ENCODE measurements at places on chromosomes 1 and 21. TPM values are rescaled to one million over a fixed set of nuclear protein-coding genes. Genes with fewer than 3 reads are reported as not detected.

DNA sequence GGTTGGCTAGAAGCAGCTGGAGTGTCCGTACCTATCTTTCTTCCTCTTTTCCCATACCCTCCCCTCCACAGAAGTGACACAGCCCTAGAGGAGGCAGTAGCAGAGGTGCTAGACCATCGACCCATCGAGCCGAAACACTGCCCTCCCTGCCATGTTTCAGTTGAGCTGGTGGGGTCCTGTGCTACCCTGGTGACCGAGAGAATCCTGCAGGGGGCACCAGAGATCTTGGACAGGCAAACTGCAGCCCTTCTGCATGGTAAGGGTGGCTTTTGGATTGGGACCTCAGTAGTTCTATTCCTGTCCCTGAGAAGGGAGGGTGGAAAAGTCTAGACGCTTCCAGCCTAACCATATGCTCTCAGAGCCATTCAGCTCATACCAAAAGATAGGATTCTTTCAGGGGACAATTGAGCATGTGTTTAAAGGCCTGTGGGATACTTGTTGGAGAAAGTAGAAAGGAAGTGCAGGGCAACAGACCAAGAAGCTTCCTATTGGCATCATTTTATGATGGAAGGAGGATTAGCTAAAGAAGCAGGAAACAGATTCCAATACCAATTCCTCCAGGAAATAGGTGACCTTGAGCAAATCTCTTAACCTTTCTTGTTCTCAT, 11.7 kb upstream of the BNIPL start:
- DNase-seq: peak; percentile 80

Gene APOBEC4
- not detected for polyA plus RNA-seq

DNA sequence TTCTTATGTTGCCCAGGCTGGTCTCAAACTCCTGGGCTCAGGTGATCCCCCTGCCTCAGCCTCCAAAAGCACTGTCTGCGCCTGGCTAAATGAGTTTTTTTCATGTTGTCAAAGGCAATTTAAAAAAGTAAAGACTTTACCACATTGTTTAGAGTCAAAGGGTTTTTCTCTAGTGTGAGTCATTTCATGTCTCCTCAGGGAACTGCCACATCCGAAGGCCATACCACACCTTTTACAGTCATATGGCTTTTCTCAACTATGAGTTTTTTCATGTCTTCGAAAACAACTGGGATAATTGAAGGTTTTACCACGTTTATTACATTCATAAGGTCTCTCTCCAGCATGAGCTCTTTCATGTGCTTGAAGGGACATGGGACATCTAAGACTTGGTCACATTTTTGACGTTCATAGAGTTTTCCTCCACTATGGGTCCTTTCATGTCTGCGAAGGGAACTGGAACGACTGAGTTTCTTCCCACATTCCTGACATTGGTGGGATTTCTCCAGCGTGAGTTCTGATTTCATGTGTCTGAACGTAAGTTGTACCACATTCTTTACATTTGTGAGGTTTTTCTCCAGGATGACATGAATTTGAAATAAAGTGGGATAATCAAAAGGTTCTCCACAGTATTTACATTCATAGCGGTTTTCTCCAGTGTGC, 65.6 kb downstream of the UCHL5 start:
- DNase-seq: no peak

DNA sequence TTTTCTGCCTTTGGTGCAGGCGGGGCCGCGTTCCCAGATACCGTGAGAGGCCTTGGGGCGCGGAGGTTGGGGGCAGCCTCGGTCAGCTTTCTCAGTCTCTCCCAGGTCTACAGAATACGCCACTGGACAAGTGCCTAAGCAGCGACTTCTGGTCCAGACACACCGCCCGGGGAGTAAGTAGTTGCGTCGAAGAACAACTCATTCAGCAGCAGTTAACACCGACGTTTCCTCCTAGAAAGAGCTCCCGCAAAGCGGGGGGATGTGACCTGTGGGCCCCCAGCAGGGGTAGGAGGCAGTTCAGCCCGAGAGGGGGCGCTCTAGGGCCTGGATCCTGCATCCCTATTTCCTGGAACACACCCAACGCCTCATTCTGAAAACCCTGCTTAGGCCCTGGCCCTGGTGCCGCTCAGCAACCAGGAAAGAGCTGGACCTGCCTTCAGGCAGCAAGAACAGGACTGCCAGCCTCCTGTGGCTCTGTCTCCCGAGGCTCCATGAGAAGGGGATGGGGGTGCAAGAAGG, 6.5 kb upstream of the BARHL2 start:
- peak; percentile 55 for DNase-seq

DNA sequence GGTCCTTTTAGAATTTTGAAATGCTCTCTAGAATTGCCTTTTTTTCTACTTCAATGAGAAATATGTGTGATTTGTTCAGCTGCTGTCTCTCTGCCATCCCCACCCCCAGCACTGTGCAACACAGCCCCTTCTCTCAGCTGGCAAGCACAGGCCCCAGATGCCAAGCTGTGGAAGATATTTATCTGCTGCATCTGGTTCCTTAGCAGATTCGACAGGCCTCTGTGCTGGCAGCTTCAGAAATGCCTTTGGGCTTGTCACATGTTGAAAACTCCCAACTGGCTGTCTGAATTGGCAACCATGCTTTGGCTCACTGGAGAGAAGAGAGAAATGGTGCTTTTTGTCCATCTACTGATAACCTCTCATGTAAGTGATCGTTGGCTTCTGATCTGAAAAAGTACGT, 206.7 kb upstream of the C1orf87 start:
- DNase-seq: peak; percentile 83

Gene MNDA
- not detected for polyA plus RNA-seq

DNA sequence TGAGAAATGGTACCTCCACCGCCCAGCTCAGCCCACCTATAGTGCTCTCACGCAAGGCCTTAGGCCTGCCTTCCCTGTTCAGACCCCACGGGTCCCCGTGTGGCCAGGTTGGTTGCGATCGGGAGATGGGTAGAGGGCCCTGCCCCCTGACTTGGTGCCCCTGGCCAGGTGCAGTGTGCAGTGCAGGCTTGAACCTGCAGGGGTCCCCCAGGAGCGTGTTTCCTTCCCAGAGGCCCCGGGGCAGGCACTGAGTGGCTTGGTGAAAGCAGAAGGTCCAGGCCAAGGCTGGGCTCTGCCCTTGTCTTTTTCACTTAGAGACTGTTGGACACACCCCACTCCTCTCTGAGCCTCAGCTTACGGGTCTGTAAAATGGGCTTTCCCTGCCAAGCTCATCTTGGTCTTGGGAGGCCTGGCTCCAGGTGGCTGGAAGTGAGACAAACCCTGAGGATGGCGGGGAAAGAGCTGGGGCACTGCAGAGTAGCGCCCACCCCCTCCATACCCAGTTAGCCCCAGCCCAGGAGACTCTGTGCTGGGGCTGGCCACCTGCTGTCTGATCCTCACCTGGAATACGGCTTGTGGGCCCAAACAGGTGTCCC, 9.3 kb upstream of the HES5 start:
- DNase-seq: no peak

GRCh38 chr21:15060543-15061175, 4.1 kb downstream of the NRIP1 start:
- no peak for DNase-seq

Gene S100A1
- polyA plus RNA-seq: 0.18 TPM

DNA sequence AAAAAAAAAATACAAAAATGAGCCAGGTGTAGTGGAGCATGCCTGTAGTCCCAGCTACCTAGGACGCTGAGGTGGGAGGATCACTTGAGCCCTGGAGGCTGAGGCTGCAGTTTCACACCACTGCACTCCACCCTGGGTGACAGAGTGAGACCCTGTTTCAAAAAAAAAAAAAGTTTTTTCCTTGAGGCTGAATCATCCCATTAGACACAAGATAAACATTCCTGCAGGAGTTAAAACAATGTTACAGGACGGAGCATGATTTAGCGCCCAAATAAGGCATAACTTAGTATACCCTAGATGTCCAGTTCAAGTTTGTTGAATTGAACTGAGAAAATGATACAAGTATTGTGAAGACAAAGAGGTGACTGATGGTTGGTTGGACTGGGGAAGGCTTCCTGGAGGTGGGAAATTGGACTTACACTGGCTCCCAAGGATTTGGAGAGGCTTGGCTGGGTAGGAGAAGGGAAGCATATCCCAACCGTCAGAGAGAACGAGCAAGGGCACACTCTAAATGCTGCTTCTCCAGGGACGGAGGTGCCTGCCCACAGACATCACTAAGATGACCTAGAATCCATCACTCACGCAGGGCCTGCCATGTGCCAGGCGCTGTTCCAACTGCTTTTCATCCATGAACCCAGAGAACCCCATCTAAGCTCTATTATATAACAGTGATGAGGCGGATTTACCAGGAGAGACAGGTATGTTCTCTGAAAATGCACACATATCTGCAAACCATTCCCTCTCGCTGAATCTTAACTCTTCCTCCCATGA, 610.6 kb downstream of the KIF26B start:
- no peak for DNase-seq

GRCh38 chr1:236830560-236830959, 35.5 kb downstream of the MTR start:
- DNase-seq: no peak

DNA sequence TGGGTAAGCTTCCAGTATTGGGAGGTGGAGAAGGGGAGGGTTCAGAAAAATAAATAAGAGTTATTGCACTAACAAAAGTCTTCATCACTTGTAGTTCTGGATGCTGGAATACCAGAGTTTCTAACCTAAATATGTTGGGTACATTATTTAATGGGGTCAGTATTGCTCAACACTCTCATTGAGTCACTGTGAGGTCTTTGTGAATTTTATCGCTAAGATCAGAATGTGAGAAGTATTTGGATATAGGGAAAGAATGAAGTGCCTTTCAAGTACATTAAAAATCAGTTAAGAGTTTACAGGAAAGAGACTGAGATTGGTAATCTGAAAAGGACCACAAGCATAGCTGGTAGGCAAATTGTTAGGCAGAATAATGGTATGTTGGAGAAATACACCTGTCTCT, 8.8 kb downstream of the SNRPE start:
- no peak for DNase-seq

GRCh38 chr1:225450491-225451191, 22.8 kb upstream of the LBR start:
- DNase-seq: no peak

DNA sequence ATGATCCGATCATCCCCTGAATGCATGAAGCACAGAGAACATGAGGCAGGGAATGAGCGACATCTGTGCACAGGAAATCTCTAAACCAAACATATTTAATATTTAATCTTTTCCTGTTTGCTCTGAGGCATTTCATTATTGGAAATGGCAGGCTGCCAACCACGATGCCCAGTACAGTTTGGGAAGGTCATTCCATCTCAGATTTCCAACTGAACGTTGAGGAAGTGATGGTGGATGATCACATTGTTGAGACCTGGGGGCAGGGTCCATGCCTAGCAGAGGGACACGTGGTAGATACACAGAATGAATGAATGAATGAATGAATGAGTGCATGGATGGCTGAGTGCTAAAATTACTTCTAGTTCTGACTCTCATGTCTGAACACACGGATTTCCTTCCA, 15.9 kb upstream of the FASLG start:
- DNase-seq: no peak

- no peak for DNase-seq
These were observed 71.5 kb downstream of the MAP10 start for GRCh38 chr1:232876506-232877364.

DNA sequence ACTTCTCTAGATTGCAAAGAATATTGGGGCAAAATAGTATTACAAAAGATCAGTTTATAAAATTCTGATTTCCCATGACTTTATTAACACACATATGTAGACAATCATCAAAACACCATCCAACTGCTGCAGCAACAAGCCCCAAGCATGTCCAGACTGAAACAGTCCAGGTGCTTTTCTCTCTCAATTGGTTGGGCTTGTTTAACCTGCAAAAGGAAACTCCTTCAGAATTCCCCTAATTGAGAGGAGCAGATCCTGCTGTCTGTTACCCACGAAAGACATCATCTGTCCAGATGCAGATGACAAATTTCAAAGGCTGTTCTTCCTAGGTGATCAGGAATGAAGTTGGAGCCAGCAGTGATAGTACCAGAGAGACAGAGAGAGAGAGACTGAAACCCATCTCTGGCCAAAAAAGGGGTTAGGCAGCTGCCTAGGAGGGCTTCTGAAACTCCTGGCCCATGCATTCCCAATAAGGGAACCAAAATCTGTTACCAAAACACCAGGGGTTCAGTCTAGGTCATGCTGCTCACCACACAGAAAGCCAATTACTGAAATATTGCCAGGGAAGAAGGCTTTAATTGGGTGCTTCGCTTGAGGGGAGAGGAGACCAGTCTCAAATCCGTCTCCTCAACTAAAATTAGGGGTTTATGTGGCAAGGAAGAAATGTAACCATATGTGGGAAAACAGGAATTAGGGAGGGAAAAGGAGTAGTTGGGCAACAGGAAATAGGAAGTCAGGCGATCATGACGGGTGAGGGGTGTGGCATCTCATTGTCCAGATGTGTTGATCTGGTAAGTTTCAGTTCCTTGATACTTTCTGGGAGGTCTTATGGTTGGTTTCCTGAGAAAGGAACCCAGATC, 34.7 kb upstream of the RGL1 start:
- DNase-seq: no peak

DNA sequence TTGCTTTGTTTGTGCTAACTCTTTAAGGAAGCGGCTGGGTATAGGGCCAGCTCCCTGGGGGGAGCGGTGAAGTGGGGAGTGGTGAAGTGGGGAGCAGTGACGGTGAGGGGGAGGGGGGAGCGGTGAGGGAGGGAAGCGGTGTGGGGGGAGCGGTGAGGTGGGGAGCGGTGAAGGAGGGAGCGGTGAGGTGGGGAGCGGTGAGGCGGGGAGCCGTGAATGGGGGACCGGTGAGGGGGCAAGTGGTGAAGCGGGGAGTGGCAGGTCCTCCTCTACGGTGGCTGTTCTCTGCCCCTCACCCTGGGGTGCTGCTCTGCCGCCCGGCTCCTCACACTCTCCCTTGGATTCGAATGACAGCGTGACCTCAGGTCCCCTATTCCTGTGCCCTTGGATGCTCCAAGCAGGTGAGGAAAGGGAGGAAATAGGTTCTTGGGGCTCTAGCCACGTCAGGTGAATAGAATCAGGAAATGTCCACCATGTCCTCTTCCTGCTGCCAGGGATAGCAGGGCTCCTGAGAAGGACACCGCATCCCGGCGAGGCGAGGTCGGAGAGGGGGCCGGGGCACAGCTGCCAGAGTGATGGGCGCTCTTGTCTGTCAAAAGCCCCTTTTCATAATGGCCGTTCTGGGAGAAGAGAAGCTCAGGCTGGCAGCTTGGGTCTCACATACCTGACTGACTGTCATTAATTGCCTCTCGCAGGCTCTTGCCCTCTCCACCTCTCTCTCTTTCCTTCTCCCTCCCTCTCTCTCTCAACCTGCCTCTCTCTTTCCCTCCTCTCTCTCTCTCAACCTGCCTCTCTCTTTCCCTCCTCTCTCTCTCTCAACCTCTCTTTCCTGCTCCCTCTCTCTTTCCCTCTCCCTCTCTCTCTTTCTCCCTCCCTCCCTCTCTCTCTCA, 134.2 kb downstream of the PGBD5 start:
- DNase-seq: no peak

DNA sequence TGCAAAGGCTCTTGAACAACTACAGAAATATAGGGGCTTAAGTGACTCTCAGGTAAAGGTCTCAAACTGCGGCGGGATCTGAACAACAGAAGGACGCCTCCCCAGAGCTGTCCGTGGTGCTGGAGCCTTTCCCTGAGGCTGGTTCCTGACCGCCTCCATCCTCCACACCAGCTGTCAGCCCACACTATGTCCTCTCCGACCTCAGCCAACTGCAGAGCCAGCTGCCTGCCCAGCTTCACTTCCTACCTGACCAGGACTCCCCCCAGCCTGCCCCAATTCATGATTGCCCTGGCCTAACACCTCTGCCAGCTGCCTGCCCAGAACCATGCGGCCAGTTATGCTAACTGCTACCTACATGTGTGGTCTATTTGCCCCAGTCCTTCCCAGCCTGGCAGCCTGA, 63.6 kb upstream of the ZC3H12A start:
- no peak for DNase-seq
